ENCODE measurements at places on chromosomes 13 and 19. TPM values are rescaled to one million over a fixed set of nuclear protein-coding genes. Genes with fewer than 3 reads are reported as not detected.

DNA sequence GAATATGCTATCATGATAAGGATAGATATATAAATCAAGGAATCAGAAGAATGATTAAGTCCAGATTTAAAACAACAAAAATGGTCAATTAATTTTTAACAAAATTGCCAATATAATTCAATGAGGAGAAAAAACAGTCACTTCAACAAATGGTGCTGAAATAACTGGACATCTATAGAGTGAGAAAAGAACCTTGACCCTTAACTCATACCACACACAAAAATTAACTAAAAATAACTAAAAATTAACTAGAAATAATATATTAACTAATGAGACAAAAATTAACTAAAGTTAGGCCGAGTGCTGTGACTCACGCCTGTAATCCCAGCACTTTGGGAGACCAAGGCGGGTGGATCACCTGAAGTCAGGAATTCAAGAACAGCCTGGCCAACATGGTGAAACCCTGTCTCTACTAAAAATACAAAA lies 9.5 kb downstream of the LGALS7 start:
- H3K27ac ChIP-seq, result no peak overlapping the region
- H3K4me1 ChIP-seq, result no peaks in the 10 kb centered on the region
- no peaks in the 10 kb centered on the region for H3K27me3 ChIP-seq
- no peak for DNase-seq

GRCh38 chr13:87919956-87920355 lies 248.8 kb downstream of the SLITRK5 start:
- H3K27ac ChIP-seq, result no peak overlapping the region
- no peak overlapping the region for H3K4me3 ChIP-seq
- H3K36me3 ChIP-seq, result no peaks in the 10 kb centered on the region
- no peaks in the 10 kb centered on the region for H3K27me3 ChIP-seq
- DNase-seq, result no peak
- H3K4me1 ChIP-seq, result no peaks in the 10 kb centered on the region

GRCh38 chr13:99464441-99464949 lies 36.8 kb upstream of the TM9SF2 start:
- H3K36me3 ChIP-seq, result no peaks in the 10 kb centered on the region
- H3K27ac ChIP-seq, result peak overlapping the region; percentile 29
- H3K27me3 ChIP-seq, result peaks cover 11% of the 10 kb centered on the region
- peaks cover 21% of the 10 kb centered on the region for H3K4me1 ChIP-seq
- peak overlapping the region; percentile 73 for H3K4me3 ChIP-seq
- DNase-seq, result peak; percentile 46

ASPDH gene
- not detected for total RNA-seq

DNA sequence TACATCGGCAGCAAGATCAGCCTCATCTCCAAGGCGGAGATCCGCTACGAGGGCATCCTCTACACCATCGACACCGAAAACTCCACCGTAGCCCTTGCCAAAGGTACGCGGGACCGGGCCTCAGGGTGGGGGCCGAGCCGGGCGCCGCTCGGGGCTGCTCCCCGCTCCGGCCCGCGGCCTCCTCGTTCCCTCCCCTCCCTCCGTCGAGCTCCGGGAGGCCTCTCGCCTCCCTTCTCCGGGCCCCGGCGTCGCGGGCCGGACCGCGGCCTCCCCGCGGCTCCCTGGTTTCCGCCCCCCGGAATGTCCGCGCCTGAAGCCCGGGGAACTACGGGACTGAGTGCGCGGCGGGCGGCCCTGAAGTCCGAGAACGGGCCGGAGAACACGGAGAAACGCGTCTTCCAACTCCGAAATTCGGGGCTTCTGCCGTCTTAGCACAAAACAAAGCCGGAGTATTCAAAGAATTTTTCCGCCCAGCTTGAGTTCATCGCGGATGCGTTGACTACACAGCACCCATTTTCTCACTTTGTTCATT lies 423 bp downstream of the LSM14A start:
- H3K4me3 ChIP-seq, result peak overlapping the region; percentile 95
- no peaks in the 10 kb centered on the region for H3K27me3 ChIP-seq

DNA sequence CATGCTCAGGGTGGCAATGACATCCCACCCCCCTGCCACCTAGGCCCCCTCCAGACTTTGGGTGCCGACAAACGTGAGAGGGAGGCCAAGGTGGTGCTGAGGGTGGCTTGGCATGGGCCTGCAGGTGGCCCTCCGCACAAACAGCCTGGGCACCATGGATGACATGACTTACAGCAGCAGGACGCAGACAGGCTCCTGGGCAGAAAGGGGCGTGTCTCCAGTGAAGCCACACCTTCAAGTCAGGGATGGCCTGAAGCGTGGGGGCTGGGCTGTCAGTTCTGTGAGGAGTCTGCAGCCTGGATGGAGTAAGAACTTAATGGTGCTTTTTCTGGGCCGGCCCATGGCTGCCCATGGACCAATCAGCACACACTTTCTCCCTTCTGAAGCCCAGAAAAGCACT lies 25.3 kb downstream of the POMP start:
- H3K4me3 ChIP-seq, result no peak overlapping the region
- H3K27me3 ChIP-seq, result no peaks in the 10 kb centered on the region
- peaks cover 5% of the 10 kb centered on the region for H3K36me3 ChIP-seq

- peaks cover 69% of the 10 kb centered on the region for H3K4me1 ChIP-seq
- DNase-seq, result no peak
- peaks cover 11% of the 10 kb centered on the region for H3K36me3 ChIP-seq
- no peak overlapping the region for H3K27ac ChIP-seq
- H3K4me3 ChIP-seq, result no peak overlapping the region
- H3K27me3 ChIP-seq, result no peaks in the 10 kb centered on the region
Observed at GRCh38 chr13:84032116-84032515, 149.8 kb upstream of the SLITRK1 start.

DNA sequence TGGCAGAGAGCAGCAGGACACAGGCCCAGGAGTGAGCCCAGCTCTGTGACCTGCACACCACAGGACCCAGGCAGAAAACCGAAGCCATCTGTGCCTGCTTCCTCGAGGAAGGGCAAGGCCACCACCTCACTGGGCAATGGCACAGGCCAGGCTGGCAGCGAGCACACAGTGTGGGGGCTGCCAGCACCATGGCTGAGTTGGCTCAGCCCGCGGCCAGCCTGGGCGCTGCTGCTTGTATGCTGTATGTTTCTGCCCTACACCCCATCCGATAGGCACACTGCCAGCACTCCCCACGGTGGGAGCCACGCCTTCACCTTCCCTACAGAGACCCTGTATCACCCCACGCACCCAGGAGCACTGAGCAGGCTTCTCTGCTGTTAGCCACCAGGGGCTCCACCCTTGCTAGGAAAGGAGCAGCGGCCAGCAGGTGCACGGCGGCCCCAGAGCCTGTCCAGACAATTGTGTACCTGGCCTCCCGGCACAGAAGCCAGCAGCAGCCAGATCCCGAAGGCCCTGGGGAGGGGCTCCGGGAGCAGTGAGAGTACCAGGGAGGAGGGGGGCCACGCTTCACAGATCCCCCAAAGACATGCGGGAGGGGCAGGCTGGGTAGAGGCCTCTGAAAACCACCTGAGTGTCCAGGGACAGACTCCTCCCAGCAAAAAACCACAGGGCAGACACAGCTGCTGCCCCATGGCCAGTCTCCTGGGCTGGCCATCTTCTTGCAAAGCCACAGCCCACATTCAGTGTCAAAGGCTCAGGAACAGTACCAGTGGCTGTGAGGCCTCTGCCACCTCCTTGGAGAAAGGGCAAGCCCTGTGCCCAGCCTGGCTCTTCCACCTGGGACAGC lies 56.1 kb downstream of the MLLT1 start:
- no peak for DNase-seq
- no peaks in the 10 kb centered on the region for H3K4me1 ChIP-seq
- no peaks in the 10 kb centered on the region for H3K27me3 ChIP-seq

GRCh38 chr13:86856991-86857390 lies 814.2 kb upstream of the SLITRK5 start:
- no peaks in the 10 kb centered on the region for H3K36me3 ChIP-seq
- no peaks in the 10 kb centered on the region for H3K27me3 ChIP-seq
- DNase-seq, result no peak
- no peak overlapping the region for H3K27ac ChIP-seq

- no peaks in the 10 kb centered on the region for H3K36me3 ChIP-seq
- H3K4me3 ChIP-seq, result no peak overlapping the region
- no peak overlapping the region for H3K27ac ChIP-seq
- peak; percentile 7 for DNase-seq
Observed at GRCh38 chr19:55432241-55432959, 10.7 kb downstream of the SHISA7 start.

DNA sequence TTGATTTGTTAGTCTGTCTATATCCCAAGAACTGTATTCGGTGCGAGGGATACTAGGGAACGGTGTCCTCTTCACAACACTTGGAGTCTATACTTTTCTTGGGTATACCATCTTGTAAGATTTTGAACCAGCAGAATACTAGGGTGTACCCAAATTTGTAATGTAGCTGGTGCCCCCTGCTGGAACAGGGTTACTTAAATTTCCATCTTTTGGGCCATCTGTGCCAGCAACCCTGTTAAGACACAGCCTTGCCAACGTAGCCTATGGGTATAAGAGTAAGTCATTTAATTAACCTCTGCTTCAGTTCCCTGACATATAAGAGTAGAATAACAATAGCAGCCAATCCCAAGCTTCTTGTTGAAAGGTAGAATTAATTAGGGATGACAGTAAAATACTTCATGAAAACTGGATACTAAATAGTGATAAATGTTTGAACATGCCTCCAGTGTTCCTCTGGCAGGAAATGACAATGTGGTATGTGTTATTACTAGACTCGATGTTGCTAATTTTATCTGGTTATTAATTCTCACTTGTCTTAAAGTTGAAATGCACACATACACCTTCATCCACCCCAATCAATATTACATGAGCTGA lies 607.6 kb downstream of the FGF9 start:
- H3K36me3 ChIP-seq, result no peaks in the 10 kb centered on the region
- DNase-seq, result no peak
- H3K4me1 ChIP-seq, result no peaks in the 10 kb centered on the region
- no peak overlapping the region for H3K4me3 ChIP-seq
- H3K27ac ChIP-seq, result no peak overlapping the region

DNA sequence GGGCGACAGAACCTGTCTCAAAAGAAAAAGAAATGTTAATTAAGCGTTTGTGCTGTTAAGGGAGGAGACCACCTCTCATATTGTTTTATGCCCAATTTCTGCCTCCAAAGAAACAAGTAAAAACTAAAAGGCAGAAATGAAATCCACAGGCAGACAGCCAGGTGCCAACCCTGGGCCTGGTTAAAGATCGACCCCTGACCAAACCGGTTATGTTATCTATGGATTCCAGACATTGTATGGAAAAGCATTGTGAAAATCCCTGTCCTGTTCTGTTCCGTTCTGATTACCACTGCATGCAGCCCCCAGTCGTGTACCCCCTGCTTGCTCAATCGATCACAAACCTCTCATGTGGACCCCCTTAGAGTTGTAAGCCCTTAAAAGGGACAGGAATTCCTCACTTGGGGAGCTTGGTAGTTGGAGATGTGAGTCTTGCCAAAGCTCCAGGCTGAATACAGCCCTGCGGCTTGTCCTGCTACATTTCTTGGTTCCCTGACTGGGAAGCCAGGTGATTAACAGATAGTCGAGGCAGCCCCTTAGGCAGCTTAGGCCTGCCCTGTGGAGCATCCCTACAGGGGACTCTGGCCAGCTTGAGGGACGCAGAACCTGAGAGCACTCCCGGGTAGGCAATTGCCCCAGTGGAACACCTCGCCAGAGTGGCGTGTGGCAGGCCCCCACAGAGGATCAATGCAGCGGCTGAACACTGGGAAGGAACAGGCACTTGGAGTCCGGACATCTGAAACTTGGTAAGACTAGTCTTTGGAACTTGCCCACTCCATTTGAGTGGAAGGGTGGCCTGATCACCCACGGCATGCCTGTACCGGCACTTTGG lies 748 bp upstream of the ZNF552 start:
- H3K4me3 ChIP-seq, result peak overlapping the region; percentile 97
- peaks cover 19% of the 10 kb centered on the region for H3K36me3 ChIP-seq
- no peak for DNase-seq
- H3K4me1 ChIP-seq, result peaks cover 31% of the 10 kb centered on the region
